CD8-positive, alpha-beta memory T cell (primary cell): ENCODE measurements at places on chromosomes 4 and X. TPM values are rescaled to one million over a fixed set of nuclear protein-coding genes. Genes with fewer than 3 reads are reported as not detected.

The CCDC149 gene
- not detected for polyA plus RNA-seq

DNA sequence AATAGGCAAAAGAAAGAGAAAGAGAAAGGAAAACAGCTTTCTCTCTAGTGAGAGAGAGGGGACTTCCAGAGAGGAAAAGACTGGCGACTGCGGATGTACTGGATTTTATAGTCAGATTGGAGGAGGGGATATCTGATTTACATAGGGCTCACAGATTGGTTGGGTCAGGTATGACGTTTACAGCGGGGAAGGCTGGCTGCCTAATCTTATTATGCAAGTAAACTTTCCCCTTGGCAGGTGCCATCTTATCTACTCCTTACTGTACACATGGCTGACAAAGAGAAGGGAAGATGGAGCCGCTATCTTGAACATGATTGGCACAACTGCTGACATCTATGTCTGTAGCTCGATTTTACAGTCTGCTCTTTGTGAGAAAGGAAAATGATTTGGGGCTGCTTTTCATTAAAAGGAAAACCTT lies 25.4 kb downstream of the RBPJ start:
- no peak for DNase-seq

GRCh38 chrX:13599491-13599890 lies 30.1 kb downstream of the EGFL6 start:
- DNase-seq: no peak

The NKX3-2 gene
- not detected for polyA plus RNA-seq

The CETN2 gene
- 29.0 TPM for polyA plus RNA-seq

DNA sequence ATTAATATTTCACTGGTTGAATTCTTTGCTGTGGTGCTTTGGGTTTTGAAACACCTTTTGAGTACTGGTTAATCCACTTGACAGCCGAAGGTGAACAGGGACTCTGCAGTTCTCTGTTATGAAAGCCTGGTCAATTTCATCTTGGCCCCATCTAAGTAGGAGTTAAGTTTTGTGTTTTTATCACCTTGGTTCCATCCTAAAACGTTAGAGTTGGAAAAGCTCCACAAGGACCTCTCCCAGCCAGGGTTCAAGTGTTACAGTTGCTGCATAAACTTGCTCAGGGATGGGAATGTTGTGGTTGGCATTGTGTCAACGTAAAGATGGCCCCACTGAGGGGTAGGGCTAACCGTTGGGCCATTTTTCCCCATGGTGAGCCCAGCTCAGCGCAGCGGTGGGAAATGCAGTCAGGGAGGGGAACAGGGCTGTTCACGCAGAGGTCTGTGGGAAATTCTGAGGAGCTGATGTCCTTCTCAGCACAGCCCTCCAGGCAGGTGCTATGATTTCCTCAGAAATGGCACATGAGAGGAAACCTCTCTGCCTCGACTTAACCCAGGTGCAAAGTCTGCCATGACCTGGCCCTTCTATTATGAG lies 188.7 kb downstream of the STIM2 start:
- no peak for DNase-seq

- DNase-seq: no peak
Measured at GRCh38 chr4:87249332-87250019, 29.1 kb upstream of the KLHL8 start.

The SPANXD gene
- not detected for polyA plus RNA-seq

- DNase-seq: peak; percentile 21
Measured at GRCh38 chrX:41178201-41178600, 93.0 kb downstream of the USP9X start.
